ENCODE measurements at places on chromosomes 5 and 9. TPM values are rescaled to one million over a fixed set of nuclear protein-coding genes. Genes with fewer than 3 reads are reported as not detected.

SLCO4C1 gene
- polyA plus RNA-seq, result 0.27 TPM

DNA sequence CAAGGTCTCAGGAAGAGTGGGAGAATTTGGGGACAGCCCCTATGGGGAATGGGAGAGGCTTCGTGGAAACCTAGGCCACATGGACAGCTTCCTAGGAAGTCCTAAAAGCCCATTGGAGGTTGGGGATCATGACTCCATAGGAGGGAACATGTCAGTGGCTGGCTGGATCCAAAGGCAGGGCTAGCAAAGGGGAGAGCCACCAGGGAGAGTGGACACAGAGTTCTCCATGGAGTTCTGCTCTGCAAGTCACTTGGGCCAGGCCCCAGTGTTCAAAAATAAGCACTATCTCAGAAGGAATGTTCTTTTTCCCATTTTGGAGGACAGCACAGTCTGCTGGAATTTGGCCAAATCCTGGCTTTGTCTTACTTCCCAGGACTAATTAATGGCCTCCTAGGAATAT is 140.6 kb upstream of the RAD23B start:
- no peak for DNase-seq

MCC gene
- 0.13 TPM for polyA plus RNA-seq

GRCh38 chr5:127400946-127401670 is 110.5 kb downstream of the MEGF10 start:
- DNase-seq, result no peak

KCNT1 gene
- not detected for polyA plus RNA-seq
